ENCODE measurements at places on chromosomes 13 and 19.

- no peak for DNase-seq
Observed at GRCh38 chr19:40322951-40323615, 25.1 kb downstream of the C19orf47 start.

- no peak for DNase-seq
Observed at GRCh38 chr19:11018763-11019162, 57.9 kb downstream of the SMARCA4 start.

DNA sequence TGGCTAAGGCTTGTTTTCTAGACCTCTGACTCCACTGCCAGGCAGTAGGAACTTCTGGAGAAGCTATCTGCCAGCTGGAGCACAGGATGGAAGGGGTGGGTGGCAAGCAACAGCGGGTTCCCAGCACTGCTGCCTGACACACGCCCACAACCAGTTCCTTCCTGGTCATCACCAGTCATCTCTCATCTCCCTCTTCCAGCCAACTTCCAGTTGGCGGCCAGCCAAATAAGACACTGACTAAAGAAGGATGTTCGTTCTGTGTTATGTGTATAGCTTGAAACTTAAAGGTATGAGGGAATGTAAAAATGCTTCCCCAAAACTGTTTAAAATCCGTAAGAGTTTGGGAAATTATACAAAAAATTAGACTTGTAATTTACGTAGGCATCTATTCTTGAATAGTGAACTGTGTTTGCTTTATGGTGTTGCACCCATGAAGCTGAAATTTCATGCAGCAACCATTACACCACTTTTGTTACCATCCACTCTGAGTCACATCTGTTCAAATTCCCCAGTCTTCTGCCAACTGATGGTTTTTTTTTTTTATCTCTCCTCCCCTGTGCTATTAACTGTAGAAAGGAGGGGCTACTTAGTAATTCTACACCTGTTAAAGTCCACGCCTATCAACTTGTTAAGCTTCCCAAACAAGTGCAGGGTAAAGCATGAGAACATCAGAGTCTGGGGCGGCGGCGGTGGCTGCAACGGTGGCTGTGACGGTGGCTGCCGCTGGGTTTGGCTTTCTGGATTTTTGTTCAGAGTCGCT is 86.2 kb upstream of the FRY start:
- no peak for DNase-seq

- no peak for DNase-seq
Observed at GRCh38 chr19:10004617-10005016, 5.7 kb downstream of the COL5A3 start.

- no peak for DNase-seq
Observed at GRCh38 chr19:14767466-14767971, 10.8 kb downstream of the ADGRE2 start.

All from effector CD8-positive, alpha-beta T cell (primary cell).